GM23248 (cell line): ENCODE measurements at places on chromosomes 5 and 9.

DNA sequence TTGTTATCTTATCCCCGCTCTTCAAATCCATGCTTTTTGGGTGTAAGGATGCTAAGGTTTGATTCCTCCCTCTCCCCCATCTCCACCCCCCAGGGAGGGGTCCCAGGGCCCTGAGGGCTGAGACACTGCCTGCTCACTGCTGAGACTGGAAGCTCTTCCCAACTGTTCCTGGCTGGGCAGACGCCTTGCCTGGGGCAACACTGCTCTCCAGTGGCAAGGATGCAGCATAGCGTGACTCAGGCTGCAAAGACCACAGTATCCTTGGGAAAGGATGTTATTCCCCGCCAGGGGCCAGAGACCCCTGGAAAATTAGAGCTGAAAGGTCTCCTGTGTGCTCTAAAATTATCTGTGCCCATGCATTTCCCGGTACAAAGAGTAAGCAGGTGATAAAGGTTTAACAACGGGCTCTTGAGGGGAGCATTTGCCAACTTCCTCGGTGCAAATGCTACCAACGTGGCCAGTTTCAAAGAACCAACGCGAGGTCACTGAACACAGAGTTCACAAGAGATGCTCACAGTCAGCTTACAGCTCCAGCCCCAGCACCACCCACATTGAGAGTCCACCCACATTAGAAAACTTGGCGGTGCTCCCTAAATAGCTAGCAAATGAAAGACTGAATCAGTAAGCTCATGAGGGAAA, 271.9 kb downstream of the NSG2 start:
- DNase-seq: peak; percentile 74

GRCh38 chr5:149221731-149222342, 49.8 kb upstream of the AFAP1L1 start:
- DNase-seq: no peak

GRCh38 chr5:134502259-134502658, 23.2 kb upstream of the JADE2 start:
- no peak for DNase-seq

- no peak for DNase-seq
Observed at GRCh38 chr5:40547557-40547956, 132.2 kb upstream of the PTGER4 start.

DNA sequence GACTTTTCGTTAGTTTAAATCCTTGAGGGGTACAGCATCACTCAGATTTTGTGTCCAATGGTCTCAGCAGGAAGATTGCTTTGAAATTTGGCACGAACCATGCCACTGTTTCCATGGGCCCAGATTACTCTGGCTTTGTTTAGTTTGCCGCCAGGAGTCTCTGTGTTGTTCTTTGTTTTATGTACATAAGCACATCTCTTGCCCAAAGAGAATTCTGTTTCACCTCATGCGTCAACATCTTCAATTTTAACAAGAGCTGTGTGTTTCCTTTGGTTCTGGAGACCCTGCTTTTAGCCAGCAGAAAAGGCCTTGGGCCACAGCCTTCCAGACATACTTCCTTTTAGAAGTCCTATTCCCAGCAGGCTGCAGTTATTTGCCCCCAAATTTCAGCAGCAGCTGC, 62.4 kb downstream of the TNPO1 start:
- no peak for DNase-seq

GRCh38 chr5:82754036-82754746, 323.0 kb downstream of the TMEM167A start:
- no peak for DNase-seq

DNA sequence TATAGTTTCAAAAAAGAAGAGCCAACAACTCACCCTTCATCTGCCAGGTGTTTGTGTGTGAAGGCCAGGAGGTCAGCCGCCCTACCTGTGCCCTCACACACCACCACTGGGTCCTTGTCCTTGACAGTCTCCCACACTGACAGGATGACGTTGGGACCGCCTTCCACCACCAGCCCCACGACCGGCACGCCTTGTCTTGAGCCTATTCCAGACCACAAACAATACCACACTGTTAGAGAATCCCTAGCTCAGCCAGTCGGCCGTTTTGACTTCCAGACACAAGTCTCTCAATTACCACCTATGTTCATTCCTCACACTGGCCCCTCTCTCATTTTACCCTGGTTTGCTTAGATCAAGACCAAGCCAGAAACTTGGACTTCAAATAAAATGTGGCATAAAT, 66.1 kb downstream of the TRPM6 start:
- no peak for DNase-seq

DNA sequence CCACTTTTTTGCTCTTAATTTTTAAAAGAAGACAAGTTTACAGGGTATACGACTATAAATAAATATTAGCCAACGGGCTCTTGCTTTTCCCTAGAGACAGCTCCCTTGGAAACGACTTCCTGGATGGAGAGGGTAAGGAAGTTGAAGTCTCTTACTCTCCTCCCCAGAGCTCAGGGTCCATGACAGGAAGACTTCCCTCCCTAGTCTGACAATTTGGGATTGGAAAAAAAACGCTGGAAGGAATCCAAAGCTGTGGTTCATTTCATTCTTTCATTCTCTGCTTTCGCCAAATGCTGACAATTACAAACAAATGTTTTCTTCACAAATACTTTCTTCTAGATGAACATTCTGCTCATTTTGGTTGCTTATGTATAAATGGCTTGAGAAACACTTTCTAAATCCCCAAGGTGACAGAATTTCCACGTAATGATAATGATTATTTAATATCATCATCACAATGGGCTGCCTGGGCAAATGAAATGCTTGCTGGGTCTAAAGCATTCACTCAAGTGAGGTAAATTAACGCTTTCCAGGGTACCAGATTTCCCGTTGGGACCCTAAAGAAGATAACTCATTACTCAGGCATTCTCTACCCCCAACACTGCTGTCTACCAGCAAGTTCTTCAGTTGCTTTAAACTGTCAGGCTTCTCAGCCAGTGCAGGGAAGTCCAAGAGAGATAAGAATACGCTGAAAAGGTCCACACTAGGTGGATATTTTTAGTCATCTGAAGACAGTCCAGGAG, 139.8 kb upstream of the SLC30A5 start:
- DNase-seq: peak; percentile 18

DNA sequence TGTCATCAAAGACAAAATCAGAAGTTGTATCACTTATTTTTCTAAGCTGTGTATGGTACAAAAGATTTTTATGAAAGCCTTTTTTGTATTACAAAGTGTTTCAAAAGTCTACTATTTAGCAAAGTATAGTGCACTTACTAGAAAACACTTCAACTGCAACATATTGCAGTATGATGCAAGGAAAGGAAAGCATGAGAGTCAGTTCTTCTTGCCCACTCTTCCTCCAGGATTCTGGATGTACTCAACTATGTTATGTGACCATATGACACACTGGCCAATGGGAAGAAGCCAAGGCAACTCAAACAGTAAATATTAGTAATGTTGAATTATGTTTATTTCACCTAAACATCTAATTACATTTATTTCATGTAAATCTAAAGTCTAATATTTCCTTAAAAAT, 49.5 kb upstream of the TYRP1 start:
- peak; percentile 4 for DNase-seq

DNA sequence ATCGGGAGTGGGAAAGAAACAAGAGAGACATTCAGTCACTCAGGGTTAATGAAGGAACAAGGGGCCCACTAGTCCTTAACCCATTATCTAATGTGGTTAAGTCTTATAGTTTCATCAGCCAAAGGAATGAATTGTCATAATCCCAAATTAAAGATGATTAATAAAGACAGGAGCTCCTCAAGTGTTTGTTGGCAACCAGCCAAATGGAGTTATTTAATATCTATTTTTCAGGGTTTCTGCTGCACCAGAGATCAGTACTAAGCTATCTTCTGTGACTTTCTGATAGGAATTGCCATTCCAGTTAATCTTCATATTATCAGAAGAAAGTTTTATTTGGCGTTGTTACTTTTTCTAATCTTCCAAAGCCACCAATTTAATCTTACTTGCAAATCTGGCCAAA, 34.0 kb upstream of the FCHO2 start:
- DNase-seq: peak; percentile 26
